ENCODE measurements at places on chromosomes 11 and 22.
A peak's percentile ranks its signal among the peaks of the same experiment; 100 is the strongest.

- no peak for DNase-seq
Measured at GRCh38 chr11:16981651-16982194, 32.5 kb downstream of the PLEKHA7 start.

DNA sequence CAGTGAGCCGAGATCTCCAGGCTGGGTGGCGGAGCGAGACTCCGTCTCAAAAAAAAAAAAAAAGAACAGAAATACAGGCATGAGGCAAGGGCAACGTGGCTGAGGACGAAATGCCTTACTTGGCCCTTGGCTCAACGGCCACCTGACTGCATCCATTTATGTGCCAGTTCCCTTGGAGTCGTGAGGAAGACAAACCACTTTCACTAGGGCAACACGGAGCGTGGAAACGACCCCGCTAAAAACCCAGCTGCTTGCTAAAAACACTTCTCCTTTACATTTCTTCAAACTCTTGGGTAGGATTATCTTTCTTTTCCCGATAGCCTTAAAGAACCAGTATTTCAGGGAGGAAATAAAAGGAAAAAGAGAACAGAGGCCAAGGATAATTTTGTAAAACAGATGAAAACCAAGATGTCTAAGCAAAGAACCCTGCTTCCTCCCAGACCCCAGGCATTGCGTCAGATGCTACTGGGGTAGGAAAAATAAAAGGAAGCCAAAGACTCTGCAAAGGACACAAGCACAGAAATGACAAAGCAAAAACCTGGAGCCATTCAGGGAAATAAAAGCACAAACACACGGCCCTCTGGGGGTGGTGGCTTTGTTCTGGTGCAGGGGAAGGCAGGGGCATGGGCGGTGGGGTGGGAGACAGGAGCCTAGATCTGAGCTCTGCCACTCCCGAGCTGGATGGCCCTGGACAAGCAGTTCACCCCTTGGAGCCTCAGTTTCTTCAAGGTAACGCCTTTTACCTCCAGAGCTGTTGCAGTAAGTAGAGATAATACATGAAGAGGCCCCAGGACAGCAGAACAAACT, 37.0 kb downstream of the PC start:
- no peak for DNase-seq

- DNase-seq: no peak
Measured at GRCh38 chr11:102287964-102288724, 29.1 kb upstream of the BIRC3 start.

DNA sequence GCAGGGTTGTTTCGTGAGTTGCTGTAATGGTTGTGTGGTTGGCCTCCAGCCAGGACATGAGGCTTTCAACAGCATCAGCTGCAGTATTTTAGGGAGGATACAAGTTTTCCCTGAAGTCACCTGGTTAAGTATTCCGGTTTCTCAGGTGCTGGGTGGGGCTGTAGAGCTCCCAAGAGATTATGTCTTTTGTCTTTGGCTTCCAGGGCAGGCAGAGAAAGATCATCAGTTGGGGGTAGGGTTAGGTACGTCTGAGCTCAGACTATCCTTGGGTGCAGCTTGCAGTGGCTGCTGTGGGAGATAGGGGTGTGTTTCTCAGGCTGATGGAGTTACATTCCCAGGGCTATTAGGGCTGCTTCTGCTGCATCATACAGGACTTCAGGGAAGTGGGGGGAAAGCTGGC, 47.5 kb upstream of the MRGPRX1 start:
- DNase-seq: no peak

DNA sequence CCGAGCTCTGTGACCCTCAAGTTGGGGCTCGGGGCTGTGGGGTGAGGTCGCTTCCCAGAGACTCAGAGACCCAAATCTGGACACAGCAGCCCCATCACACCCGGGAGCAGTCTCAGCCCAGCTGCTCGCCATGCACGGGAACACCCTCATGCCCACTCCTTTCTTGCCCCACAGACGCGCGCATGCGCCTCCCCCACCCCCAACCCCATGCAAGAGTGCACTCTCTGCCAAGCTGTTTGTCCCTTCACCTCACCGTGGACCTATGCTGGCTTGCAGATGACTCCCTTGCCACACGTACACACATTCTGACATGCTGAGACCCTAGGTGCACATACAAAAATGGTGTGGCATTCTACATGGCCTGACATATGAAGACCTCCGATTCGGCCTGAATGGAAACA, 478 bp upstream of the CD248 start:
- DNase-seq: peak; percentile 46

DNA sequence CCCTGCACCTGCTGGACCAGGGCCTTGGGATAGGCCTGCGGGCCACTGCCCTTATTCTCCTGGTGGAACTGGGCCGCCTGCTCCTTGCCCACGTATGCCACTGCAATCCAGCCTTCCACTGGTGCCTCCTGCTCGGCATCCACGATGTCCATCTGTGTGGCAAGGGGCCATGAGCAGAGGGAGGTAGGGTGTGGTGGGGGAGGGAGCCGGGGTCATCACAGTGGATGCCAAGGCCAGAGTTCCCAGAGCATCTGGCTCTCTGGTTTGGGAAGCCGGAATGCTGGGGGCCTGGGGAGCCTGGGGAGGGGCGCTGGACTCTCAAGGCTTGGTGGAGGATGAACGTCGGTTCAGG, 627 bp downstream of the RNF215 start:
- DNase-seq: no peak

GRCh38 chr11:2376751-2377451, at the start of gene CD81:
Gene CD81 (plus strand): TSS chr11:2377310. CDS start chr11:2377550, 240 bp downstream.
- DNase-seq: peak; percentile 70

DNA sequence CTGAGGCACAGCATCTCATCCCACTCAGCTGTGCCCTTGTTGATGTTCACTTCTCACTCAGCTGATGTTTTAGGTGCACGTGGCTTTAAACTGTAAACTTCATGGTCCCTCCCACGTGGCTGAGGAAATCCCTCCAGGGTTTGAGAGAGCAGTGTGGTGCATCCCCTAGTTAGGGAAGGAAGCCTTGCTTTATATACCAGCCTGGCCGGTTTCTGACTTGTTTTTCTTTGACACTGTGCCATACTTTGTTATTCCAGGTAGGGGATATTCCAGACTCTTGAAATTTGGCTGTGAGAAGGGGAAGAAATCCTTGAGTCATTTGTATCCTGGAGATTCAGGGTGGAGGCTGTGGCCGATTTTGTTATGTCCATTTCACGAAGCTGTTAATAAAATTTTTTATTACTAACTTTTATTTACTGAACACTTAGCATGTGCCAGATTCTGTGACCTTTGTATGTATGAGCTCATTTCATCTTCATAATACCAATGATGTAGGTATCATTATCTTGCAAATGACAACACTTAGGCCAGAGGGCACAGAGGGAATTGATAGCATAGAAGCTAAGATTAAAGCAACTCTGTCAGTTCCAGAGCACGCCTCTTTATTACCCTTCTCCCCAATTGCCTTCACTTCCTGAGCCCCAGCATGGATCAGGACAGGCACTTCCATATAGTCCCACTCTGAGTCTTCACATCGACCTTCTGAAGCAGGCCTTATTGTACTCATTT, 116.6 kb downstream of the NAV2 start:
- DNase-seq: no peak

- no peak for DNase-seq
Measured at GRCh38 chr11:103053997-103054396, 38.0 kb downstream of the DCUN1D5 start.

DNA sequence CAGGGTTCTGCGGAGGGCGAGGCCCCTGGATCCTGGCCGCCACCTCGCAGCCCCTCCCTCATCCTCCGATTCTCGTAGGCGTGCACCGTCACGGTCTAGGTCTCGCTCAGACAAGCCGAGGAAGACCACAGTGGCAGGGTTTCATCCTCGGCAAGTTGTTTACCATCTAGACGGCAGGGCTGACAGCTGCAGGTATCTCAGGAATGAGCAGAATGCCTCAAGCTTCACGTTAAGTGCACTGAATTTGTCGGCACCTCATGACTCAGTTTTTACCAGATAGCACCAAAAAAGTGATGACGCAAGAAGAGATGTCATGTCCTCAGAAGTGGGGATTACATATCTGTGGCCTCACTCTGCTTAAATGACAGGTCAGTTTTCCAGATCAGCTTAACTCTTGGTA, 35.1 kb downstream of the WT1 start:
- DNase-seq: no peak
